Peyer's patch (tissue), 4 donors: ENCODE measurements at places on chromosomes 5 and 9. TPM values are rescaled to one million over a fixed set of nuclear protein-coding genes. Genes with fewer than 3 reads are reported as not detected.
A peak's percentile ranks its signal among the peaks of the same experiment; 100 is the strongest.

DNA sequence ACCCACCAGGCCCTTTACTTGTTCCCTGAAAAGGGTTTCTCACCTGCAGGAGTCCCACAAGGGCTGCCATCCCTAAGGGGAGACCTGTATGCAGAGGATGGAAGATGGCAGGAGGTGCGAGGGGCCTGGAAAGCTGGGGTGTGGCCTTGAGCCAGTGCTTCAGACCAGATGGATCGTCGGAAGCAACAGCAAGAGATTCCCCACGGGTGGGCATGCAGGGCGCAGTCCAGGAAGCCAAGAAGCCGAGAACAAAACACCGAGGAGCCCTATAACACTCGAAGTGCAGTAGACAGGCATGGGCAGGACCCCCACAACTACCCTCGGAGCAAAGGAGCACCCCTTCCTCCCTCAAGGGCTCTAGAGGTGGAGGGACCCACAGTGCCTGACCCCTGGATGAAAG lies 24.7 kb upstream of the FRRS1L start:
- DNase-seq, result no peak
- H3K36me3 ChIP-seq, result no peaks in the 10 kb centered on the region
- no peaks in the 10 kb centered on the region for H3K27me3 ChIP-seq

- no peak for DNase-seq
- H3K27ac ChIP-seq, result no peak overlapping the region
- H3K36me3 ChIP-seq, result no peaks in the 10 kb centered on the region
- no peaks in the 10 kb centered on the region for H3K4me1 ChIP-seq
- H3K27me3 ChIP-seq, result peaks cover 12% of the 10 kb centered on the region
- peak overlapping the region; percentile 41 for H3K4me3 ChIP-seq
Measured at GRCh38 chr5:38257308-38258041, 884 bp upstream of the EGFLAM start.

GRCh38 chr5:124661317-124662141 lies 84.9 kb downstream of the ZNF608 start:
- H3K4me1 ChIP-seq, result peaks cover 67% of the 10 kb centered on the region
- H3K36me3 ChIP-seq, result no peaks in the 10 kb centered on the region
- peak overlapping the region; percentile 15 for H3K27ac ChIP-seq
- no peaks in the 10 kb centered on the region for H3K27me3 ChIP-seq
- peak; percentile 55 for DNase-seq

DNA sequence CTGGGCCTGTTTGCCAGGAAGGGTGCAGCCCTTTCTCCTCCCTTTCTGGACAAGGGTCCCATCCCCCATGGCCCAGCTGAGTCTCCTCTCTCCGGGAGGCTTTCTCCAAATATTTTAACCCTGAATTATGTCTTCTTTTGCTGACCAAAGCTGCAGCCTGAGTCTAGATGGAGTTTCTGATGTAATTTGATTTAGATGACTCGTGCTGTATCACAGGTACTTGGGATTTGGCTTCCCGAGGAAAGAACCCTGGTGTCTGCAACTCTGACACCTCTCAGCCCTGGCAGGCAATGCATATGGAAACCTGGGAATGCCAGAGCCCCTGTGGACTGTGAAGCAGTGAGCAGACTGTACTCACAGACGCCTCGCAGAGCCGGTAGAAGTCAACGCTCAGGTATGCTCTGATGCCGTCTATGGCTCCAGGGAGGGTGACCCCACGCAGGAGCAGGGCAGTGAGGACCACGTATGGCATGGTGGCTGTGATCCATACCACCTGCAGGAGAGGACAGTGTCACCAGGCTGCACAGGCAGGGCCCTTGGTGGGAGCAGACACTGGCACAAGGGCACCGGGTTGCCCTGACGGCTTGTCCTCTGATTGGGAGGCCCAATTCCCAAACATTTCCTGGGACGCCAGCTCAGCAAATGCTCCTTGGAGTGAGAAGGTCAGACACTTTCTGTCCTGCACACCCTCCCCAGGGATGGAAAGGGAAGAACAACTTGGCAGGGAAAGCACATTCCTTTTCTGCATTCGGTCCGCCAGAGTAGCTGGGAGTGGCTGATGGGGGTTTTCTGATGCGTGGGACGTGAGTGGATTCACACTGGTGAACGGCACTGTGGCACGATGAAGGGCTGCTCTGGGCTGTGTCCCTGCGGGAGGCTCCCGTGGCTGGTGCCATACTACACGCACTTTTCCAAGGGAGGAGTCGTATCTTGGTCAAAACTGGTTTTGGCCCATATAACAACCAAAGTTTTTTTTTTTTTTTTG lies 24.7 kb downstream of the SLC6A3 start:
- no peak overlapping the region for H3K27ac ChIP-seq
- H3K4me3 ChIP-seq, result no peak overlapping the region
- peak; percentile 29 for DNase-seq
- H3K4me1 ChIP-seq, result no peaks in the 10 kb centered on the region
- H3K27me3 ChIP-seq, result no peaks in the 10 kb centered on the region
- no peaks in the 10 kb centered on the region for H3K36me3 ChIP-seq

- no peak overlapping the region for H3K27ac ChIP-seq
- DNase-seq, result no peak
- no peaks in the 10 kb centered on the region for H3K4me1 ChIP-seq
- no peak overlapping the region for H3K4me3 ChIP-seq
- no peaks in the 10 kb centered on the region for H3K27me3 ChIP-seq
Measured at GRCh38 chr9:38144421-38144820, 75.4 kb upstream of the SHB start.

The KIF24 gene
- 2.1 TPM for total RNA-seq

The C5orf52 gene
- not detected for total RNA-seq

- no peaks in the 10 kb centered on the region for H3K4me1 ChIP-seq
- DNase-seq, result no peak
- H3K27ac ChIP-seq, result no peak overlapping the region
Measured at GRCh38 chr9:94164806-94165549, 80.7 kb downstream of the PTPDC1 start.

DNA sequence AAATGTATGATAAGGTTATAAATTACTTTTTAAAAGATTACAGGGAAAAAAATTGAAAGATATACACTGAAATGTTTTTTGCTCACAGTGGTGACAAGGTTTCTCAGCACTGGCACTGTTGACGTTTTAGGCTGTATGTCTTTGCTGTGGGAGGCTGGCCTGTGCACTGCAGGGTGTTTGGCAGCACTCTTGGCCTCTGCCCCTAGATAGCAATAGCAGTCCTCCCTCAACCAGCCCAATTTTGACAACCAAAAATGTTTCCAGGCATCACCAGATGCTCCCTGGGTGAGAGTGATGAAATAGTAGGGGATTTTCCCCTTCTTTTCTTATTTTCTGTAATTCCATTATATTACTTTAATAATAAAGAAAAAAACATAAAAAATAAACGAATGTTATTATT lies 3.3 kb downstream of the CD274 start:
- no peak for DNase-seq
- H3K4me3 ChIP-seq, result no peak overlapping the region
- no peaks in the 10 kb centered on the region for H3K27me3 ChIP-seq

DNA sequence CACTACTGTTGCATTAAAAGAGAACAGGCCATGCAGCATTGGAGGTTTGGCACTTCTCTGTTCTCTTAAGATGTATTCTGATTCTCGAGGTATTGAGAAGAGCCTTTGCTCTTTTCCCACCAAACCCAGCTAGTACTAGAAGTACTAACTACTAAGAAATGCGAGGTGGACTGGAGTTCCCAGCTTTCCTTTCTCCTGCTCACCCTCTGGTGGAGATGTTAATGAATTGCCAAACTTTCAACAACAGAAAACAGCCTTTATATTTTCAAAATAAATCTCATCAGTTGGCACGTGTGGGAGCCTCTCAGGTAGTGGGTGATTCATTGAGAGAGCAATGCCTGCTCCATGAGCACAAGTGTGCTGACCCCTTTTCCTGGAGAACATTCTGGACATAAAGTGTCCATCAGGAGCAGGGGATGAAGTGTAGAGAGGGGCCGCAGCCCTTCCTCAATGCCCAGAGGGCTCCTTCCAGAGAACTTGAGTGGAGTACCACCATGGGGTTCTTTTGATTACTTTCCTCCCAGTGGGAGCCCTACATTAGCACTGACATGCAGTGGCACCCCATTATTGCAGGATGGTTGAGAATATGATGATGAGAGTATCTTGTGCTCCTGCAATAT lies 45.7 kb downstream of the TMEM174 start:
- no peaks in the 10 kb centered on the region for H3K27me3 ChIP-seq
- no peak for DNase-seq
- no peaks in the 10 kb centered on the region for H3K4me1 ChIP-seq
